ENCODE measurements at places on chromosomes 7 and 10. TPM values are rescaled to one million over a fixed set of nuclear protein-coding genes. Genes with fewer than 3 reads are reported as not detected.

GRCh38 chr7:1081931-1082401, 5.9 kb upstream of the GPER1 start:
- no peaks in the 10 kb centered on the region for H3K36me3 ChIP-seq
- H3K27ac ChIP-seq: no peak overlapping the region
- peaks cover 6% of the 10 kb centered on the region for H3K4me1 ChIP-seq
- no peak overlapping the region for H3K4me3 ChIP-seq
- H3K27me3 ChIP-seq: no peaks in the 10 kb centered on the region

DNA sequence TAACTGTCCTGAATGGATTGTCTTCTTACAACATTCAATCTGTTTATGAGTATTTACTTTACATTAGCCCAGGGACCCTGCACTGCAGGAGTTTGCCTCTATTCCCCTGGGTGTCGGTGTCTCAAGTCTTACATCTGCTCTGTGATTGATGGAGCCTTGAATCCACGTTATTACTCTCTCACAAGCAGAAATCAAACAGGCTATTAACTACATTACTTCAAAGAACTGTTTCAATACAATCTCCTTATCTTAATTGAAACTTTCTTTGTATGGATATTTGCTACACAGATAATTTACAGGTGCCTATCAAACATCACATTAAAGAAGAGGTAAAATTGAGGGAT, 3.1 kb upstream of the ARID5B start:
- H3K36me3 ChIP-seq: no peaks in the 10 kb centered on the region
- H3K4me1 ChIP-seq: peaks cover 18% of the 10 kb centered on the region
- H3K27ac ChIP-seq: no peak overlapping the region
- H3K27me3 ChIP-seq: no peaks in the 10 kb centered on the region

- no peak for DNase-seq
- no peaks in the 10 kb centered on the region for H3K36me3 ChIP-seq
- no peaks in the 10 kb centered on the region for H3K27me3 ChIP-seq
- H3K27ac ChIP-seq: no peak overlapping the region
- no peak overlapping the region for H3K4me3 ChIP-seq
Observed at GRCh38 chr10:79237454-79238157, 109.7 kb upstream of the PPIF start.

- no peaks in the 10 kb centered on the region for H3K4me1 ChIP-seq
- no peak overlapping the region for H3K4me3 ChIP-seq
- no peaks in the 10 kb centered on the region for H3K27me3 ChIP-seq
- no peaks in the 10 kb centered on the region for H3K36me3 ChIP-seq
- H3K27ac ChIP-seq: no peak overlapping the region
- no peak for DNase-seq
Observed at GRCh38 chr10:63106111-63106755, 26.9 kb upstream of the NRBF2 start.

DNA sequence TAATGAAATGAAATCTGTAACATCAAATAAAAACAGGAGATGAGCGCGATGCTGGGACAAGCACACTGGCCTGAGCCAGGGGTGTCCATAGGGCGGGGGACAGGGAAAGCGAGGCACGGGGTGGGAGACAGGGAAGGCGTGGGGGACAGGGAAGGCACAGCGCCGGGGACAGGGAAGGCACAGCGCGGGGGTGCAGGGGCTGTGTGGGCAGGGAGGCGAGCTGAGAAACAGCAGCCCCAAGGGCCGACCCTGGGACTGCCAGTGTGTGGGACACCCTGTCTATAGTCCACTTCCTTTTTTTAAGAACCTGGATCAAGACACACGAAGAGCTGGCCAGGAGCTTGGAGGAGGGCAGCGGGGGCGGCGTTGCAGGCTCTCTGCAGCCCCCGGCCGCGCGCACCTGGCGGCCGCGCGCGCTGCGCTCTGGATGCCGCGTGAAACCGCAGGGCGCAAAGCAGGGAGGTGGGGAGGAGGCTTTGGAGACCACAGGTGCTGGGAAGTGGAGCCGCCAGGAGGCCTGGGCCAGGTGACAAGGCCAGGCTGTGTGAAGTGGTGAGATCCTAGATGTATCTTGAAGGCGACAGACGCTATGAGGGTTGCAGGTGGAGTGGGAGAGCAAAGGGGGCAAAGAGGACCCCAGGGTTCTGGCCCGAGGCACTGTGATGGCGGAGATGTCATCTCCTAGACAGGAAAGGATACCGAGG, 157.7 kb downstream of the COBL start:
- H3K4me1 ChIP-seq: no peaks in the 10 kb centered on the region
- no peaks in the 10 kb centered on the region for H3K36me3 ChIP-seq
- no peaks in the 10 kb centered on the region for H3K27me3 ChIP-seq
- no peak overlapping the region for H3K4me3 ChIP-seq

DNA sequence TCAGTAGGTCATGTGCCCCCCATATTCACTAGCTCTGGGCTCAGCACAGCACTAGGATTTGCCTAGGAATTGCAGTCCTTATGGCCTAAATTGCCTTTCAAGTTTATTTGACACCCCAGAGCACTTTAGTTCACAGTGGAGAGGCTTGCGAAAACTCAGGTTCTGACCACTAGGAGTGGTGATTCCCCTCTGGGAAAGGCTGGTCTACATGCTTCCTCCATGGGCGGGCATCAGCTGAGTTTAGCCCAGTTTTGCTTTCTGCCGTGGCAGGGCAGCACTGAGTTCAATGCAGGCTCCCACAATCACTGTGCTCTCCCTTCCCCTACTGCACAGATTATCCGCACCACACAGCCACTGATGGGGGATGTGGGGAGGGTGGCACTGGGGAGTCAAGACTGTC, 94.4 kb downstream of the ADCYAP1R1 start:
- H3K27me3 ChIP-seq: no peaks in the 10 kb centered on the region
- no peaks in the 10 kb centered on the region for H3K36me3 ChIP-seq
- H3K4me3 ChIP-seq: no peak overlapping the region
- no peak overlapping the region for H3K27ac ChIP-seq

GRCh38 chr7:21334906-21335305, 93.0 kb upstream of the SP4 start:
- no peaks in the 10 kb centered on the region for H3K36me3 ChIP-seq
- H3K4me3 ChIP-seq: no peak overlapping the region
- no peak overlapping the region for H3K27ac ChIP-seq
- no peaks in the 10 kb centered on the region for H3K27me3 ChIP-seq

GRCh38 chr7:141460781-141461715, 90.2 kb upstream of the AGK start:
- no peaks in the 10 kb centered on the region for H3K4me1 ChIP-seq
- H3K36me3 ChIP-seq: no peaks in the 10 kb centered on the region
- H3K27me3 ChIP-seq: no peaks in the 10 kb centered on the region
- no peak for DNase-seq
- H3K4me3 ChIP-seq: no peak overlapping the region
- H3K27ac ChIP-seq: no peak overlapping the region

CCNJ gene
- total RNA-seq: 5.6 TPM

NRP1 gene
- total RNA-seq: 3.2 TPM

ASZ1 gene
- total RNA-seq: not detected

LSM8 gene
- total RNA-seq: 47.9 TPM

STX1A gene
- 9.8 TPM for total RNA-seq

COL13A1 gene
- total RNA-seq: not detected
